IPS DF 19.7 (cell line): ENCODE measurements at places on chromosomes 12 and 14.

DNA sequence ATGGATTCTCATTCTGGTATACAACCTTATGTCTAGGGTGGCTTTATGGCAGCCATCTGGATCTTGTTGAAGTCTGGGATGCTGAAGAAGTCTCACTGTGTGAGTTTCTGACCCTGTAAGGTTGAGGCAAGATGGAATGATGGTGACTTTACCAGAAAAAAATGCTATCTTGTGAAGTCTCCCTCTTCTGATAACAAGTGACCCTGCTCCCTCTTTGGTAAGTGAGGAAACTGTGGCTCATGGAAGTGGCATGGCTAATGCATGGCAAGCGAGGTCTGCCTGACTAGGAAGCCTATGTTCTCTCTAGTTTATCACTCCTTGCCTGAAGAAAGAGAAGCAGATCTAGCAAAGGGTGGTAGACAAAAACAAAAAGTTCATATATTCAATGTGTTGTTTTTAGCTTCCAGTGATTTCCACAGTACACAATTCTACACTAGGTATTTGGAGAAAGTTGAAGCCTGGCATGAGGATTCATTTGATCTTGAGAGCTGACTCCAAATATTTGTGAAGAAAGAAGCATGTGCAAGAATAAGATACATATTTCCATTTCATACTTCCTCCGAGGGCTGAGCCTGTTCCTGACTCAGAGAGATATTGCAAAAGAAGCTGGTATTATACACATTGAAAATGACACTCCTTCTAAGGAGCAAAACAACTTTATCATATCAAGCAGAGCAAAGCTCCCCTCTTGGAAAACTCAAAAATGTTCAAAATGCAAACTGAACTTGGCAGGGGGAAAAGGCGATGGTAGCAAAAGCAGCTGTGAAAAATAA, 63.6 kb downstream of the HELB start:
- no peak for DNase-seq

- no peak for DNase-seq
Measured at GRCh38 chr12:75658901-75659823, 147.8 kb upstream of the KRR1 start.

DNA sequence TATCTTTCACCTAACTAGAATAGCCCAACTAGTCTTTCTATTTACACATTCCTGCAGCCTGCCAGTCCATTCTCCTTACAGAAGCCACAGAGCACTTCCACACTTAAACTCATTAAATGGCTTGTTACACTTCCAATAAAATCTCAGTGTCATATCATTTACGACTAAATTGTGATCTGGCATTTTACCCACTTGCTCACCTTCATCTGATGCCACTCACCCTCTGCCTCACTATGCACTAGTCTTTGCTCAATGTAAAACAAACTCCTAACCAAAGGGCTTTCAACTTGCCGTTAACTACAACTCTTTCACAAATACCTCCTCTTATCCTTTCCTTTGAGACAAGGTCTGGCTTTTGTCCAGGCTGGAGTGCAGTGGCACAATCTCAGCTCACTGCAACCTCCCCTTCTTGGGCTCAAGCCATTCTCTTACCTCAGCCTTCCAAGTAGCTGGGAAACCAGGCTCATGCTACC, 24.1 kb downstream of the YAF2 start:
- no peak for DNase-seq

- DNase-seq: no peak
Measured at GRCh38 chr12:26612203-26612602, 220.8 kb downstream of the ITPR2 start.

GRCh38 chr14:30125322-30125979, 197.8 kb upstream of the PRKD1 start:
- DNase-seq: no peak
